Naive thymus-derived CD4-positive, alpha-beta T cell (primary cell): ENCODE measurements at places on chromosomes 7 and 10. TPM values are rescaled to one million over a fixed set of nuclear protein-coding genes. Genes with fewer than 3 reads are reported as not detected.

GRCh38 chr7:66304536-66304935 is 99.4 kb downstream of the TPST1 start:
- DNase-seq, result no peak

- DNase-seq, result no peak
Observed at GRCh38 chr7:46226860-46227259, 305.8 kb upstream of the IGFBP3 start.

DNA sequence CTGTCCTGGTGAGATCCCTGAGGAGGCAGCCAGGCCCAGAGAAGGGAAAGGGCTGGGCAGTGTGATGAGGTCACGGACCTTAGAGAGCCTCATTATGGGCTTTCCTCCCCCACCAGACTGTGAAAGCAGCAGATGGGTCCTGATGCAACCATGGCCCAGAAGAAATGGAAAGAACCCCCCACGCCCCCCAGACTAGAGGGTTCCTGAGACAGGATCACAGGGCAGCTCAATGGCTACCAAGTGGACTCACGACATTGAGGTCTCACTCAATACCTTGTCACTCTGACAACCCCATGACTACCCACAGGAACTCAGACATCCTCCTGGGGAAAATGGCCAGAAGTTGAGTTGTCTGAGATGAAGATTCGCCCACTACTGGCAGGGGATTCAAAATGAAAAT is 36.7 kb downstream of the FAM241B start:
- DNase-seq, result no peak

DNA sequence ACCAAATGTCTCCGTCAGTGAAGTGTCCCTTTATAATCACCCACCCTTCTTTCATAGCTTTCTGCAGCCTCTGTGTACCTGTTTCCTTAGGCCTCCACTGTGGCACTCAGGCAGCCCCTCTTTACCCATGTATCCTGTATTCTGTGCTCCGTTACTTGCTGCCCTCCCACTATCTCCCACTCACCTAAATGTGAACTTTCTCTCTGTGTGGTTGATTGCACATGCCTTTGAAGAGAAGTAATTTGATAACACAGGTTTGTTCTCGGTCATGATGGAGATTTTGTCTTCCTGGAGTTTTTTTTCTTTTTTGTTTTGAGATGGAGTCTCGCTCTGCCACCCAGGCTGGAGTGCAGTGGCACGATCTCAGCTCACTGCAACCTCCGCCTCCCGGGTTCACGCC is 61.5 kb downstream of the REEP3 start:
- no peak for DNase-seq

- peak; percentile 85 for DNase-seq
Observed at GRCh38 chr7:1920266-1920681, 250.2 kb downstream of the ELFN1 start.

GRCh38 chr7:99762680-99763327 is 21.2 kb downstream of the CYP3A4 start:
- DNase-seq, result no peak

GRCh38 chr10:53508197-53508596 is 735.6 kb upstream of the MBL2 start:
- no peak for DNase-seq

DNA sequence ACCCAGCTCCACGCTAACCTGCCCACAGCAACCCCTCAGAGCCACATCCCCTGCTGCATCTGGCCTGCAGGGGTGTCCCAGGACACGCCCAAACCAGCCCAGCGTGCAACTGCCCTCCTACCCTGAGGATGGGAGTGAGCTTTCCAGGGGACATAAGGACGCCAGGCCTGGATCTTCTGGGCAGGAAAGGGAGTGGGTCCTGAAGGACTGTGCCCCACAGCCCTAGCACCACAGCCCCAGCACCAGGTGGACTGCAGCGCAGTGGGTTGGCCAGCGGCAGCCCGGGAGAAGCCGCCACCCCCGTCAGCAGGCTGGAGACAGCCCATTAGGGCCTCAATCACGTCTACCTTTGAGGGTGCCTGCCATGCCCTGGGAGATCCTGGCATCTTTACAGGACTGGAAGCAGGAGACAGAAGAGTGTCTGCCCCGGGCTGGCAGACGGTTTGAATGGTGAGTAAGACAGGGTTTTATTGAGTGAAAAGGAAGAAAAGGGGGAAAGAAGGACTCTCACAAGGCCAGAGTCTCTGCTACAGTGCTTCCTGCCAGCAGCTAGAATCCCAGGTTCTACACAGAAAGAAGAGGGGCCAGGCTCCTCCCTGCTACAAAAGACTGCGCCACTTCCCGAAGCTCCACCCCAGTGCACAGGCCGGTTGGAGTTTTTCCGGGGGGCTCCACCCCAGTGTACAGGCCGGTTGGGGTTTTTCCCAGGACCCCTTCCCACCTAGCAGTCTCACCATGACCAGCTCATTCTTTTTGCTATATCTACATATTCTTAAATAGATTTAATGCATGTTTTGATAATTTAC is 69.8 kb upstream of the KCTD7 start:
- no peak for DNase-seq

DNA sequence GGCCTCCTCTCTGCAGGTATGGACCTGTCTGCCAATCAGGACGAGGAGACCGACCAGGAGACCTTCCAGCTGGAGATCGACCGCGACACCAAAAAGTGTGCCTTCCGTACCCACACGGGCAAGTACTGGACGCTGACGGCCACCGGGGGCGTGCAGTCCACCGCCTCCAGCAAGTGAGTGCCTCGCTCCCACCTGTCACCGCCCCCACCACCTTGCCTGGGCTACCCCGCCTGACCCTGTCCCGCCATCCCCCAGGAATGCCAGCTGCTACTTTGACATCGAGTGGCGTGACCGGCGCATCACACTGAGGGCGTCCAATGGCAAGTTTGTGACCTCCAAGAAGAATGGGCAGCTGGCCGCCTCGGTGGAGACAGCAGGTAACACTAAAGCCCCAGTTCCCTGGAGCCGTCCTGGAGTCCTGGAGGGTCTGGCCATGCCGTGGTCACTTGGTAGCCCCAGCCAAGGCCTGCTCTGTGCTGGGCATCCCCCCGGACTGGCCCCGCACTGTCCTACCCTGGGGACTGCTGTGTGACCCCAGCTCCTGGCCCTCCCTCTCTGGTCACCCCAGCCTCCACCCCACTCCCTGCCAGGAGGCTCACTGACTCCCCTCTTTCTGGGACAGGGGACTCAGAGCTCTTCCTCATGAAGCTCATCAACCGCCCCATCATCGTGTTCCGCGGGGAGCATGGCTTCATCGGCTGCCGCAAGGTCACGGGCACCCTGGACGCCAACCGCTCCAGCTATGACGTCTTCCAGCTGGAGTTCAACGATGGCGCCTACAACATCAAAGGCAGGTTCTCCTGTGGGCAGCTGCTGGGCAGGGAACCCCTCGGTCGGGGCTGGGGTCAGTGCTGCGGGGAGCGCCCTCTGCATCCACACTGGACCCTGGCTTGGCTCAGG is 178.0 kb downstream of the RNF216 start:
- DNase-seq, result no peak

DNA sequence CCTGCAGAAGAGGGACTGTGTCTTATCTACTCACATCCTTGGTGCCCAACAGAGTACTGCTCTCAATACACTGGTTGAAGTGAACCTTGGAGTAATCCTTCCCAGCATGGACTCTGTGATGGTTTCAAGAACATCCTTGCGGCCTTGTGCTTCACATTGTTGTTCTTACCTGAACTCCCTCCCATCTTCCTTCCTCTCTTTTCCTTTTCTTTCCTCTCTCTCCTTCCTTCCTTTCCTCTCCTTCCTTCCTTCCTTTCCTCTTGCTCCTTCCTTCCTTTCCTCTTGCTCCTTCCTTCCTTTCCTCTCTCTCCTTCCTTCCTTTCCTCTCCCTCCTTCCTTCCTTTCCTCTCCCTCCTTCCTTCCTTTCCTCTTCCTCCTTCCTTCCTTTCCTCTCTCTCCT is 26.3 kb downstream of the LAMB1 start:
- DNase-seq, result no peak

GRCh38 chr7:159104188-159104920 is 40.3 kb downstream of the VIPR2 start:
- no peak for DNase-seq

DNA sequence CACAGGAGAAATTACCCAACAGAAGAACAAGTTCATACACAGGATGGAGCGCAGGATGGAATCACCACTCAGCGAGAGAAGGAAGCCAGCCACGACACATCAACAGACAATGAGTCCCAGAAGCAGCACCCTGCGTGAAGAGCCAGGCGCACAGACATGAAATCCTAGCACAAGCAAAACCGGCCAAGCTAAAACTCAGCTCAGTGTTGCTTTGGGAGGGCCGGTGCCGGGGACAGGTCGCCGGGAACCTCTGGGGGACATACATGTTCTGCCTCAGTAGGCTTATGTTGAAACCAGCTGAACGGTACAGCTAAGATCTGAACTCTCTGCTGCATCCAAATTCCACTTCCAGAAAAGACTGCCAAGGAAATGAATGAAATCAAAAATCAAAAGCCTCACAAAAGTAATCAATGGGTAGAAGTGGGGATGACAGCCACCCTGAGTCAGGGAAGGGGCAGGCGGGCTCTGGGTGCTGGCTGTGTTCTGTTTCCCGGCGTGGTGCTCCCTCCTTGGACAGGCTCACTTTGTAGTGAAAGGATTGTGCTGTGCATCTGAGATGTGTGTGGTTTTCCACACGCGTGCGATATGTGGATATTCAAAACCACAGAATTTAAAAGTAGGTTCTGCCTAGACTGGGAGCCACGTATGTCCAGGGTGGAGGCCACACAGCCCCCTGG is 114.7 kb downstream of the PDGFA start:
- DNase-seq, result no peak

- DNase-seq, result no peak
Observed at GRCh38 chr7:116766881-116767280, 94.9 kb downstream of the MET start.

DNA sequence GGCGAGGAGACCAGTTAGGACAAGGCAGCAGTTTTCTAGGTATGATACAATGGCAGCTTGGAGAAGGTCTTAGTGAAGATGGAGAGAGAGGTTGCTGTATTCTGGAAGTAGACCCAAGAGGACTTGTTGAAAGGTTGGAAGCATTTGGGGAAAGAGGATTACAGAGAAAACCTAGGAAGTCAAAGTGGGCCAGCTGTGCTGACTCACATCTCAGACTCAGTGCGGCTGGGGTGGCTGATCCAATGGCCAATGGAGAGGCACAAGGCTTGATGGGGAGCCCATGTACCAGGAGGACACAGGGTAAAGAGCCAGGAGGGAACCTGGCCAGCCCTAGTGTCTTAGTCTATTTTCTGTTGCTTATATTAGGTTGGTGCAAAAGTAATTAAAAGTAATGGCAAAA is 194.5 kb upstream of the GALNT17 start:
- no peak for DNase-seq

- DNase-seq, result no peak
Observed at GRCh38 chr7:28674359-28674782, 262.1 kb downstream of the CREB5 start.

GRCh38 chr7:150410680-150411346 is 31.7 kb downstream of the ZNF775 start:
- no peak for DNase-seq

- no peak for DNase-seq
Observed at GRCh38 chr7:76252021-76252420, 50.3 kb downstream of the SRRM3 start.

Gene PALD1
- 0.08 TPM for total RNA-seq

Gene HMX2
- not detected for total RNA-seq

Gene ST8SIA6
- total RNA-seq, result 0.33 and 0.56 TPM in 2 replicates

Gene ENTPD1
- 5.0 TPM for total RNA-seq

Gene TEX36
- total RNA-seq, result not detected

Gene LRRC18
- not detected for total RNA-seq

Gene GTF2IRD1
- total RNA-seq, result 0.93 TPM

Gene METTL27
- total RNA-seq, result 2.9 TPM

Gene FFAR4
- not detected for total RNA-seq
